ENCODE measurements at places on chromosomes 7 and 10. TPM values are rescaled to one million over a fixed set of nuclear protein-coding genes. Genes with fewer than 3 reads are reported as not detected.

DNA sequence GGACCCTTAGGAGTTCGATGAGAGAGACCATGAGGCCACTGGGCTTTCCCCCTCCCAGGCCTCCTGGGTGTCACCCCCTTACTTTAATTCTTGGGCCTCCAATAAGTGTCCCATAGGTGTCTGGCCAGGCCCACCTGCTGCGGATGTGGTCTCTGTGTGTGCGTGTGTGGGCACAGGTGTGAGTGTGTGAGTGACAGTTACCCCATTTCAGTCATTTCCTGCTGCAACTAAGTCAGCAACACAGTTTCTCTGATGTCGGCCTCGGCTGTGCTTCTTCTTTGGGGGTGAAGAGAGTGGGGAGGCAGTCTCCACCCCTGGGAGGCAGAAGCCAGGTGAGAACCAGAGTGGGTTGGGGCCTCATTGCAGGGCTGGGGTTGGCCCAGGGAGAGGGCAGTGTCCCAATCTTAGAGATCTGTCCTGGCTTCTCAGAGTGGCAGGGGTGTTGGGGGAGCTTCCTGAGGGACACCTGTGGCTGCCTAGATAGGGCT, 1.5 kb downstream of the PVRIG start:
- DNase-seq, result no peak

- DNase-seq, result peak; percentile 41
These were observed 33.8 kb upstream of the ZFAND2A start for GRCh38 chr7:1193593-1194424.

- no peak for DNase-seq
These were observed 9.7 kb upstream of the FHIP2A start for GRCh38 chr10:114811862-114812261.

- DNase-seq, result no peak
These were observed 28.6 kb downstream of the PON3 start for GRCh38 chr7:95367606-95368005.

GRCh38 chr10:73917566-73918305, 6.8 kb downstream of the PLAU start:
- no peak for DNase-seq

- DNase-seq, result no peak
These were observed 199.2 kb downstream of the TFEC start for GRCh38 chr7:115831371-115831770.

- peak; percentile 30 for DNase-seq
These were observed 531.1 kb upstream of the STEAP1 start for GRCh38 chr7:89623018-89623672.

Gene STYXL1
- total RNA-seq, result 22.2 TPM

Gene PYROXD2
- total RNA-seq, result 10.2 TPM

Gene PNLIPRP1
- total RNA-seq, result not detected

Gene PNPLA8
- 37.4 TPM for total RNA-seq
